ENCODE measurements at places on chromosomes 2 and 18.

- DNase-seq: no peak
Measured at GRCh38 chr18:38718365-38718901, 1152.8 kb upstream of the CELF4 start.

GRCh38 chr2:123791207-123791606, 233.9 kb upstream of the CNTNAP5 start:
- no peak for DNase-seq

DNA sequence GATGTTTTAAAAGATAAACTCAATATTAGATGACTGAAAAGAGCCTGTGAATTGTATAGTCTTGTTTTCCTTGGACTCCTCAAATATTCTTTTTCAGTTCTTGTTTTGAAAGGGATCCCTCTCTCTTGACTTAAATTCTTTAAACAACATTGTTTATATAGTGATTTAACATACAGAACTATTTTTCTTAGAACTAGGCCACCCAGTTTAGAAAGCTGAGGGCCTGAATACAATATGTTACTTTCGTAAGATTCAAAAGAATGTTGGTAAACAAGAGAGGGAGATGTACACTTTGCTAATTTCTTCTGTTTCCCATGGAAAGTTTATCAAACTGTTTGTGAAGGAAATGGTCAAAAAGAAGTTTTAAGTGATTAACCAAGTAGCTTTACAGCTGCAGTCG, 5.5 kb upstream of the TSPYL6 start:
- DNase-seq: no peak

DNA sequence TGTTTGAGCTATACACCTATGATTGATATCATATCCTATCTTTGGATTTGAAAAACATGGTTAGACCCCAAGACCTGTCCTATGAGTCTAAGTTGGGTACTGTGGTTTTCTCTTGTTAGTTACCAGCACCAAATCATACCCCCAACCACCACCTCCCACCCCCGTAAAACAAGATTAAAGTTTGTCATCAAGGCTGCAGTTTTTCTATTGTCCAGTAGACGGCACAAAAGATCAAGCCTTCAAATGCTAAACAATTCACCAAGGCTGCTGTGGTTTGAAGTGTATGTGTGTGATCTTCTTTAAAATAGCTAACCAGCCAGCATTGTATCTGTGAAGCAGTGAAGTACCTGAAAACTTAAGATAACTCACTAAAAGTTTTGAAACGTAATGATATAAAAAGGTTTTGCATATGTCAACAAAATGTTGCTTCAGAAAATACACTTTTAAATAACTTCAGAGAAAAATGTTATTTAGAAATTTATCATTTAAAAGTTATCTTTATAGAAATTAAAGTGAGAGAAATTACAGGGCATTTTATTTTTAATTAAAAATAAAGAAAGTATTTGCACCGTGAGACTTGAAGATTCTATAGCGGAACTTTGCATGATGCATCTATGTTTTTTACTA, 5.8 kb upstream of the MEIS1 start:
- DNase-seq: no peak

- DNase-seq: no peak
Measured at GRCh38 chr2:144825331-144826020, 305.6 kb upstream of the ZEB2 start.

DNA sequence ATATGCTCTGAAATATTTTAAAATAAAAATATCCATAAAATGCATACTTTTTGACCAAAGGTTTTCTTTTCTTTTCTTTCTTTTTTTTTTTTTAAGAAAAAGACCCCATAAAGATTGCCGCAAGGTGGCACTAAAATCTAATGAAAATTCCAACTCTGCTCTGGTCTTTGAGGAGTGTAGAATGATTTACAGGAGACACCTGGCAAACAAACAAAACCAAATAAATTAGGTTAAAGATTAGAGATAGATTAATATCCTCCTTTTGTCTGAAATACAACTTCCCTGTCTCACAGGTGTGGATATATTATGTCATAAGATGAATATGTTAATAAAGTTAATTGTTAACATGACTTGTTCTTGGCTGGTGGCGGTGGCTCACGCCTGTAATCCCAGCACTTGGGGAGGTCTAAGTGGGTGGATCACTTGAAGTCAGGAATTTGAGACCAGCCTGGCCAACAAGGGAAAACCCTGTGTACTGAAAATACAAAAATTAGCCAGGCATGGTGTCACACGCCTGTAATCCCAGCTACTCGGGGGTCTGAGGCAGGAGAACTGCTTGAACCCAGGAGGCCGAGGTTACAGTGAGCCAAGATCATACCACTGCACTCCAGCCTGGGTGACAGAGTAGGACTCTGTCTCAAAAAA, 3.5 kb upstream of the RHOB start:
- DNase-seq: no peak

DNA sequence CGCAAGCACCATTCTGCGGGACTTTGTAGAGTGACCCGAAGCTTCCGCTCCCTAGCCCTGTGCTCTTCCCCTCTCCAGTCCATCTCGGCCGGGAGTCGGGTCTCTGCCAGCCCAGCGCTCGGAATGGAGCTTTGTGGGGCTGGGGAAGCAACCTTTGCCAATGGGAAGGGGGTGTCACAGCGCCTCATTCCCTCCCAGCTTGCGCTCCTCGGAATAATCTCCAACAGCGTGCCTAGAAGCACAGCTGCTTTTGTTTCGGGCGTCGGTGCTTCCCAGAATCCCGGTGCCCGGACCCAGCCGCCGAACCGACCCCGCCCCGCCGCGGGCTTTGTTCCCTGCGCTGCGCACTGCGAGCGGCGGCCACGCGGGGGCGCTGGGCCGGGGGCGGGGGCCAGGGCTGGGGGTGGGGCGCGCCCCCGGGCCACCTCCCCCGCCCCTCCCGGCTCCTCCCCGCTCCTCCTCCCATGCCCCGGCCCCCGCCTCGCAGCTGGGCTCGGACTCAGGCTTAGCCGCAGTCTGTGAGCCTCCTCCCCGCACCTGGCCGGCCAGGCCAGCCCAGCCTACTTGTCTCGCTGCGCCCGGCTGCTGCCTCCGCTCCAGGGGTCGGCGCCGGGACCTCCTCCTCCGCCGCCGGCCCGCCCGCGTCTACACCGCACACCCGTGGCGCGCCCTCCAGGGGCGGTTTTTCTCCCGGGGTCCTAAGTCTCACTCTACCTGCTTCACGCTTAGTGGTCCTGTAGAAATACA, 77.7 kb upstream of the SMAD2 start:
- peak; percentile 25 for DNase-seq

GRCh38 chr2:109516445-109517117, 97.2 kb downstream of the SEPTIN10 start:
- DNase-seq: no peak

DNA sequence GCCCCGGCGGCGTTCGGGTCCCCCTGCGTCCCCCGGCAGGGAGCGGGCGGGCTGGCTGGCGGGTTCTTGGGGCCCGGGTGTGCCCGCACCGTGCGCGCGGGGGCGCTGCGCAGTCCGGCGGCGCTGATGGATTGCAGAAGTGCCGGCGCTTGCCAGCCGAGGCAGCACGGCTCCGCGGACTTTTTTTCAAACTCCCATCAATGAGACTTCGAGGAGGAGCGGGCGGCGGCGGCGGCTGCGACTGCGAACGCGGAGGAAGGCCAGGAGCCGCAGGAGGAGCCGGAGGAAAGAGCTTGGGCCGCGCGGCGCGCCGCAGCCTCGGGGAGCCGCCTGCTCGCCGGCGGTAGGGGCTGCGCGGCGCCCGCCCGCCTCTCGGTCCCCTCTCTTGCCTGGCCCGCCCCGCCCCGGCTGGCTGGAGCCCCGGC, at the start of gene GLI2:
Gene GLI2, plus strand, starts transcription at position 123 of the 425 bp plus-strand sequence. CDS start 61,453 bp downstream, outside the sequence.
- DNase-seq: no peak

DNA sequence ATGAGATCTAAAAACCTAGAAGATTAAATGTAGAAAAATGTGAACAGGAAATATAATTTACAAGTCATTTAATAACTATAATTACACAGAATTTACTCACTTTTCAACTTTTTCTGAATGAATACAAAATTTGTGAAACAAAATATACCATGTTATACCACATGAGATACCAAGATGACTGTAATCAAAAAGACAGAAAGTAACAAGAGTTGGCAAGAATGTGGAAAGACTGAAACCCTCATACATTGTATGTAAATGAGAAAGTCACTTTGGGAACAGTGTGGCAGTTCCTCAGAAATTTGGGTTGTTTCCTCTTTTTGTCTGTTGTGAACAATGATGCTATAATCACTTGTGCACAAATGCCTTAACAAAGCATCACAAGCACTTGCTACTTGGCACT, 145.4 kb upstream of the ZNF804A start:
- DNase-seq: no peak

DNA sequence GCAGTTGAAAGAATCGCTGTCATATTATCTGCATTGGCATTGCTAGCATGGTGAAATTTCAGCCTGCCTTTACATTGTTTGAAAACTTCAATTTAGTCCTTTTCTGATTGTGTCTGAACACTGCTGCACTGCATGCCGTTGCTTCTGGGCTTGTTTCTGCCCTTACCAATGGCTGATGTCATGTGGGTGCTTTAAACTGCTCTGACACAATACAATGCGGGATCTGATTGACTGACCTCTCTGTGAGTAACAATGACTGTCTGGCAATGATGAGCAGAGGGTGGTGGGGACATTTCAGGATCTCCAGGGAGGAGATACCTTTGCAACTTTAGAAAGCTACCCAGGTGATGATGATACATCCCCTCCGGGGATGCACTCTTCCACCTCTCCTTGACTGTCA, 119.5 kb upstream of the ZBTB14 start:
- no peak for DNase-seq

- DNase-seq: no peak
Measured at GRCh38 chr2:214075456-214075855, 335.4 kb upstream of the VWC2L start.

DNA sequence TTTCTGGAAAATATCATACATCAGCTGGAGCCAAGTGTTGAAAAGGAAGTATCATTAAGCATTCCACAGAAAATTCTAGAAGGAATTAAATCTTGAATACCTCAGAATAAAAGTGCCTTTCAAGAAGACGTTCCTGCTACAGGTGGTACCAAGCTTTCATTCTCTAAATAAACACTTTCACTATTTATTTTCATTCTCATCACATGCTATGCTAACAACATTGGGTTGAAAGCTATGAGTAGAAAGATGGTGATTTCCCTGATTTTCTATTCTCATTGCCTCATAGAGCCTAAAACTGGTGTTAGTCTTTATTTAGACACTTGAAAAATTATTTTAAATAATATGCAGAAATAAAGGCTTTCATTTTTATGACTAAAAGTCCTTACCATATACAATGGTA, 324.7 kb downstream of the LRP1B start:
- no peak for DNase-seq

DNA sequence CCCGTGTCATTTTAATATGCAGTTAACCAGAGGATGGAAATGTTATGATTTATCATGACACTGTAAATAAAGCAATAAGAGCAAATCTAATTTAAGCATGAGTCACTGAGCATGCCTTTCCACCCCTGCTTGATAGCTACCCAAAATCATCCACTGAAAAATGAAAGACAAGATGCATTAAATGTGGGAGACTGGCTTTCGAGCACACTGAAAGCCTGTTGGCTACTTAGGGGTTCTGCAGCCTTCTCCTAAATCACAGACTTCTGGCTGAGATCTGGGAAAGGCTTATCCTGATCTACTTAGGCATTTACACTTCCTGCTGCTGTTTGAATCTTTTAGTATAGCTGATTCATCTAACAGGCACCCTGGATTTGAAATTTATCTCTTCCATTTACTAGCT, 778.3 kb upstream of the CDH7 start:
- DNase-seq: no peak

DNA sequence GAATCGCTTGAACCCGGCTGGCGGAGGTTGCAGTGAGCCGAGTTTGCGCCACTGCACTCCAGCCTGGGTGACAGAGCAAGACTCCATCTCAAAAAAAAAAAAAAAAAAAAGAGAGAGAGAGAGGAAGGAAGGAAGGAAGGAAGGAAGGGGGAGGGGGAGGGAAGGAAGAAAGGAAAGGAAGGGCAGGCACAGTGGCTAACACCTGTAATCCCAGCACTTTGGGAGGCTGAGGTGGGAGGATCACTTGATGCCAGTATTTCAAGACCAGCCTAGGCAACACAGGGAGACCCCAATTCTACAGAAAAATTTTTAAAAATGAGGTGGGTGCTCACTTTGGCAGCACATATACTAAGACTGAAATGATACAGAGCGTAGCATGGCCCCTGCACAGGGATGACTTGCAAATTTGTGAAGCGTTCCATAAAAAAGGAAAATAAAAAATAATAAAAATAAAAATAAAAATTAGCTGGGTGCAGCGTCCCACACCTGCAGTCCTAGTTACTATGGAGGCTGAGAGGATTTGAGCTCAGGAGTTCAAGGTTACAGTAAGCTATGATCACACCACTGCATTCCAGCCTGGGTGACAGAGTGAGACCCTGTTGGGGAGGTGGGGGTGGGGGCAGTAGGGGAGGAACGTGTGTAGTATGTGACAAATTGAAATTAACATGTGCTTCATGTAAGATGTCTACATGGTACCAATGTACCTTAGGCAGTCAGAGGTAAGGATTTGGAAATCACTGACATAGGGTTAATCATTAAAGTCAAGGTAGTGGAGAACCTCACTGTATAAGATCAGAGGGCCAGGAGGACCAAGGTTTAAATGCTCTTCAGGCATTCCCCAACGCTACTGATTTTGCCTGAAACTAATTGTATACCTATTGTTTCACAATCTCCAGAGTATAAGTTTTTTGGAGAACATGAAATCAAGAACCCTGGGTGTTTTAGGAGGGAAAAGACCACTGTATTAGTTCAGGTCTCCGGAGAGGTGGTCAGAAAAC, 1.4 kb downstream of the WDCP start:
- no peak for DNase-seq

DNA sequence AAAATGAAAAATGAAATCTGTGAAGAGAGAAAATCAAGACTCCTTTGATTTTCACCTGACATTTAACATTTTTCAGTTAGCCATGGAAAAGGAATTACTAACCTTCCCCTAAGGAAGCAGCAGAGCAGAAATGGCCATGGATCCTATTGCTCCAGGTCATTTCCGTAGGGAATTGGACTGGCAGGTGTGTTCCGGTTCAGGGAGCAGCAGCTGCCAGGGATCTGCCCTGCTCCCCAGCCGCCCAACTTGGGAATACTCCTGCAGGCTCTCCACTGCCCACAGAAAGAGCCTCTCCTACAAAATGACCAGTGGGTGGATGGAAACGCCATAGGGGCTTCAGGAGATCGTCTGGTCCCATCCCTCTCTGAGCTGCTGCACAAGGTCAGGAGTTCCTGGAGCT, 86.0 kb upstream of the MAPK4 start:
- DNase-seq: no peak

GRCh38 chr18:13382366-13382953, 163.9 kb downstream of the LDLRAD4 start:
- no peak for DNase-seq

- no peak for DNase-seq
Measured at GRCh38 chr18:7567474-7568425, 634 bp downstream of the PTPRM start.

GRCh38 chr2:37464067-37464466, 119.6 kb downstream of the QPCT start:
- no peak for DNase-seq

GRCh38 chr2:239116456-239117246, 268.8 kb downstream of the TWIST2 start:
- DNase-seq: no peak
